Fibroblast of skin of back (primary cell): ENCODE measurements at places on chromosomes 12 and 14.

DNA sequence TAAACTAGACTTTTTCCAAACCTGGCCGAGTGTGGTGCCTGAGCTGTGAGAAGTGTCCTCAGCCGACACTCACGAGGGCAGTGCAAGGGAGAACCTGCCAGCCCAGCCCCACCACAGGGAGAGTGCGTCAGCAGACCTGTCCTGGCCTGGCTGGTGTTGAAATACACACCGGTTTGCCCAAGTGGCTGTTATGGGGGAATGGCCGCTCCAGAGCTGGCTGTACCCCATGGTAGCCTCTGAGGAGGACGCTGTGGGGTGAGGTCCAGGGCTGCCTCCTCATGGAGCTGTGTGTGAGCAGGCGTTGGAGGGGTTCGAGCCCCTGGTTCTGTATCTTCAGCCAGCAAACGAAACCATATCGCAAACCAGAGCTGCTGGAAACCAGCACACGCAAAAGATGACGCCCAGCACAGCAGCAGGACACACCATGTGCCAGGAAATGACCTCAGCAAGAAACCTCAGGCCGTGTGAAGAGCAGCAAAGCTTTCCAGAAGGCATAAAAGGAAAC lies 9.4 kb downstream of the ANKRD9 start:
- DNase-seq: peak; percentile 68

- peak; percentile 76 for DNase-seq
Measured at GRCh38 chr12:3218228-3219171, 141.3 kb downstream of the TSPAN9 start.

GRCh38 chr12:62767946-62768345 lies 167.0 kb downstream of the PPM1H start:
- no peak for DNase-seq

DNA sequence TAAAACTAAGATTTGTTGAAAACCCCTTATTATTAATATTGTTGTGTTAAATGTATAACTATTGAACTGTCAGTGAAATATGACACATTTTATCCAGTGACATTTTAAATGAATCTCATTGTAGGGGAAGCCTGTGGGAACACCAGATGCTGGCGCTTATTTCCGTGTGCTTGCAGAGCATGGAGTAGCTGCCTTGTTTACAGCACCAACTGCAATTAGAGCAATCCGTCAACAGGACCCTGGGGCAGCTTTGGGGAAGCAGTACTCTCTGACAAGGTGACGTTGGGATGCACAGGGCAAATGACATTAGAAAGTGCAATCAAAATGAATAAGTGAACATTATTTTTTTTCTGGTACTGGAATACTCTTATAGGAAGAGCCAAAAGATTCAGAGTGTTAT lies 96.8 kb downstream of the ACSS3 start:
- no peak for DNase-seq

DNA sequence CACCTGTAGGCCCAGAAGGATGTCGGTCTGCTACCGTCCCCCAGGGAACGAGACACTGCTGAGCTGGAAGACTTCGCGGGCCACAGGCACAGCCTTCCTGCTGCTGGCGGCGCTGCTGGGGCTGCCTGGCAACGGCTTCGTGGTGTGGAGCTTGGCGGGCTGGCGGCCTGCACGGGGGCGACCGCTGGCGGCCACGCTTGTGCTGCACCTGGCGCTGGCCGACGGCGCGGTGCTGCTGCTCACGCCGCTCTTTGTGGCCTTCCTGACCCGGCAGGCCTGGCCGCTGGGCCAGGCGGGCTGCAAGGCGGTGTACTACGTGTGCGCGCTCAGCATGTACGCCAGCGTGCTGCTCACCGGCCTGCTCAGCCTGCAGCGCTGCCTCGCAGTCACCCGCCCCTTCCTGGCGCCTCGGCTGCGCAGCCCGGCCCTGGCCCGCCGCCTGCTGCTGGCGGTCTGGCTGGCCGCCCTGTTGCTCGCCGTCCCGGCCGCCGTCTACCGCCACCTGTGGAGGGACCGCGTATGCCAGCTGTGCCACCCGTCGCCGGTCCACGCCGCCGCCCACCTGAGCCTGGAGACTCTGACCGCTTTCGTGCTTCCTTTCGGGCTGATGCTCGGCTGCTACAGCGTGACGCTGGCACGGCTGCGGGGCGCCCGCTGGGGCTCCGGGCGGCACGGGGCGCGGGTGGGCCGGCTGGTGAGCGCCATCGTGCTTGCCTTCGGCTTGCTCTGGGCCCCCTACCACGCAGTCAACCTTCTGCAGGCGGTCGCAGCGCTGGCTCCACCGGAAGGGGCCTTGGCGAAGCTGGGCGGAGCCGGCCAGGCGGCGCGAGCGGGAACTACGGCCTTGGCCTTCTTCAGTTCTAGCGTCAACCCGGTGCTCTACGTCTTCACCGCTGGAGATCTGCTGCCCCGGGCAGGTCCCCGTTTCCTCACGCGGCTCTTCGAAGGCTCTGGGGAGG lies at the start of gene LTB4R:
LTB4R (plus strand) TSS at position 857 of the 959 bp plus-strand sequence. CDS start 4,150 bp downstream, outside the sequence.
- peak; percentile 67 for DNase-seq

GRCh38 chr12:96770219-96771102 lies 136.6 kb upstream of the NEDD1 start:
- peak; percentile 26 for DNase-seq

DNA sequence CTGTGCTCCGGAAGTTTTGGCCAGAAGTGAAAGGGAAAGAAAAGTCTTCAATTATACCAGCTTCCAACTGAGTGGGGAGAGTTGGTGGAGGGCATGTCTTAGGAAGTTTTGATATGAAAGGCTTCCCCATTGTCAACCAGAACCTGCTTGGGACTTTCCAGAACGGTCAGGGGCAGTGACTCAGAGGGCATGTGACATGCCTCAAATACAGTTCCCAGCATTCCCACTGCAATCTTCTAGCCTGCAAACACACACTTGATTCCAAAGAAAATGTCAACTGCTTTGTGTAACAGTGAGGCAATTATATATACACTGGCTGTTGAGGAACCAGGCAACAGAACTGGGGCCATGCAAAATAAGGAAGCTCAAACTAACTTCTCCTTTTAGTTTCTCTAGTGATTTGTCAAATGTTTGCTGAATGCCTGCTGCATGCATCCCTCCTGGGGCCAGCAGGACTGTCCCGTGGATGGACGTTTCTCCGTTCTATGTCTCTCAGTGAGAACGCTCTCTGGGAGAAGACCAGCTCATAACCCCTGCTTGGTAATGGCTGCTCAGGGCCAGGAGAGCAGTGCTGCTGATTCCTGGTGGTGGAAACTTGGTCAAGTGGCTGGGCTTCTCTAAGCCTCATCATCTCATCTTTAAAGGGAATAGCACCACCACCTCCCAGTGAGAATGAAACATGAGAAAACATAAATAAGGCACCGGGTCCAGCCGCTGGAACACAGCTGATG lies 18.3 kb downstream of the SLC25A47 start:
- DNase-seq: peak; percentile 66

- peak; percentile 34 for DNase-seq
Measured at GRCh38 chr14:20262642-20263128, 23.6 kb downstream of the OR11H4 start.

GRCh38 chr12:64194333-64195149 lies 27.6 kb downstream of the KICS2 start:
- peak; percentile 63 for DNase-seq

- no peak for DNase-seq
Measured at GRCh38 chr12:89307474-89308253, 44.6 kb downstream of the DUSP6 start.

DNA sequence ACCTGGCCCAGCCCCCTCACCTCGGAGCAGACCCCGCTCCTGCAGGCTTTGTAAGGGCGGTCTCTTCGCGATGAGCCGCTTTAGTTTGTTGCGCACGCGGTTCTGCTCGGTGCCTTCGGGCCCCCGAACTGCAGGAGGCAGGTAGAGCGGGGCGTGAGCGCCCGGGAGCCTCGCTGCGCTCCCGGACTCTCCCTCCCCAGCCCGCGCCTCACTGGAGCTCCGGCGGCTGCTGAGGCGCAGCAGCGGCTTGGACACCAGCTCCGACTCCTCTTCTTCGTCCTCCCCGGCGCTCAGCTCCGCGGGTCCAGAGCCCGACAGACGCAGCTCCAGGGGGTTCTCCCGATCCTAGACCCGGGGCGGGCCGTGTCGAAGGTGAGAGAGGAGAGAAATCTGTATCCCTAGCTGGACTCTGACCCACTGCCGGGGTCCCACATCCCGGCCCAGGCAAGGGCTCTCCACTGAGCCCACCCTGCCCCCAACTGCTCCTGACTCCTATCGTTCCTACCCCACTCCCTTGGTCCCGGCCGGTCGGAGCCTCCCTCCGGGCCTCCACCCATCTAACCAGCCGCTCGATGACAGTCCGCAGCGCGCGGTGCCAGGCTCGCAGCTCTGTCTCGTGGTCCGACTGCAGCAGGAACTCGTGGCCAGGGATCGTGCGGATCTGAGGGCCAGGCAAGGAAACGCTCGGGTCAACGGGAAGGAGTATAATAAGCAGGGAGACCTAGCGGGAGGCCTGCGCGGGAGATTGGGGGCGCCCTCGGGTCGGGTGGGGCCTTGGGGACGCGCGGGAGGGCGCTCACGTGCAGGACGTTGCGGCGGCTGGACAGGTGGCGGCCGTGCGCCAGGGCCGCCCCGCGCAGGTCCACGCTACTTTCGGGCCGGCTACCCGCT lies 4.2 kb downstream of the ARHGAP9 start:
- no peak for DNase-seq

GRCh38 chr14:54814076-54814475 lies 88.5 kb downstream of the GCH1 start:
- DNase-seq: no peak

- no peak for DNase-seq
Measured at GRCh38 chr12:2654741-2655140, 140.0 kb upstream of the FKBP4 start.
